ENCODE measurements at places on chromosomes 11 and 22.

DNA sequence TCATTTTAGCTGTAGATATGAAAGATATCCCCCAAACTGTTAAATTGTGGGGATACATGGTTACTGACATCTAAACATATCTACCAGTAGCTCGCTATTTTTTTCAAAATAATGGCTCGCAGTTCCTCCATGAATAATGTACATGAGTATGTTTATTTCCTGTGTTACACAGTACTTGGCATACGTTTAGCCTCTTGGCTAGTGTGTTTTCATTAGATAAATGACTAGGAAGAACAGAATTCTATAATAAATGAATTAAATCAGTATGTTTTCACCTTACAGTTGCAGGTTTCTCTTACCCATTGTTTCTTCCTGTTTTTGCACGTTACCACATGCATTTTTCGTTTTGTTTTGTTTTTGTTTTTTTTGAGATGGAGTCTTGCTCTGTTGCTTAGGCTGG, 21.8 kb downstream of the RNF169 start:
- no peak for DNase-seq

DNA sequence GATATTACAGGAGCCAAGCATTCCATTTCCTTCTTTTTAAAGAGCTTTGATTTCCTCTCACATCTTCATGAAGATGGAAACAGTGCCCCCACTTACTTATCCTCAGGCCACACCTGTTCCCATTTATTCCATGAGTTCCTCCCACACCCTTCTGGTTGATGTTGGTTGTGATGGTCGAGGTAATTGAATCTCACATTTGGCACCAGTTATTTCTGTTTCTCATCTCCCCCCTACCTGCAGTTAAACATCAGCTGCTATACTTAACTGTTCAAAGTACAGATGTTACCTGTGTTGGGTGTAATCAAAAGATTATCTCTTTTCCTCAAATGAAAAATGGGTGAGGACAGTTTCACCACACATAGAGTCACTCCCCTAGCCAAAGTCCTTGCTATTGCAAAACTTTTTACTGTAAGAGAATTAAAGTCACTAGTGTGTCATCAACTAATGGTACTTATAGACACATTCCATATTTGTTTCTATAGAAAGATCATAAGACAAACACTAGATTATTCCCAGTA, 1.9 kb downstream of the TMEM45B start:
- DNase-seq = no peak

GRCh38 chr11:62954478-62954877, 30.3 kb downstream of the SLC22A6 start:
- no peak for DNase-seq

DNA sequence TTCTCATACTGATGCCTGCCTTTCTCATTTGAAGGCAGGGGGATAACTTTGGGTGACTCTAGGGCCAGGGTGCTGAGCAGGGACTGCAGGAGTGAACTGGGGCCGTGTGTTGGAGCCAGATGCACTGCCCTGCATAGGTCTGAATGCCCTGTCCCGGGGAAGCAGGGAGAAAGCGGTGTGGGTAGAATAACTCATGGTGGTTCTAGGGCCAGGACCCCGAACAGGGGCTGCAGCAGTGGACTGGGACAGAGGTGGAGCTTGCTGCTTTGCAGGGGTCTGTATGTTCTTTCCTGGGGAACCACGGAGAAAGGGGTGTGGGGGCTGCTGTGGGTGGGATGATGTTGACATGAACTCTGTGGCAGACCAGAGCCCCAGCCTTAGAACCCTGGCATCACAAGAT, 52.9 kb downstream of the GAB4 start:
- no peak for DNase-seq

DNA sequence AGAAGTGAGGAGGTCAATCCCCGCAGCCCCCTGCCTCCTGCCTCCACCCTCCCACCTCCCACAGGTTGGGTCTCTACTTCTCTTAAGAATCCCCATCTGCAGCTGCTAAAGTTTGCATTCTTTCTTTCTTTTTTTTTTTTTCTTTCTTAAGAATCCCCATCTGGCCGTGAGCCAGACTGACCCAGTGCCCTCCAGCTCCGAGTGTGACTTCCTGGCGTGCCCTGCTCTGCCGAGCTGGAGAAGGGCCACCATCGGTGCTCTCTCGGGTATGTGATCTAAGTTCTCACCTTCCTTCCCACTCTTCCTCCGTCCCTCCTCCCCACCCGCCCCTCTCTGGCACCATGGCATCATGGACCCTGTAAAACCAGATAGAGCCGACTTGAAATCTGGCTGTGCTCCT, 66.7 kb upstream of the LMO1 start:
- no peak for DNase-seq

GRCh38 chr22:46671824-46672432, 51.7 kb downstream of the GRAMD4 start:
- no peak for DNase-seq

All from stimulated activated CD4-positive, alpha-beta T cell treated with anti-CD3 and anti-CD28 coated beads, Interleukin-4, amount 100 ng/mL, for 1 hour (primary cell).